ENCODE measurements at places on chromosomes 1 and 21.

DNA sequence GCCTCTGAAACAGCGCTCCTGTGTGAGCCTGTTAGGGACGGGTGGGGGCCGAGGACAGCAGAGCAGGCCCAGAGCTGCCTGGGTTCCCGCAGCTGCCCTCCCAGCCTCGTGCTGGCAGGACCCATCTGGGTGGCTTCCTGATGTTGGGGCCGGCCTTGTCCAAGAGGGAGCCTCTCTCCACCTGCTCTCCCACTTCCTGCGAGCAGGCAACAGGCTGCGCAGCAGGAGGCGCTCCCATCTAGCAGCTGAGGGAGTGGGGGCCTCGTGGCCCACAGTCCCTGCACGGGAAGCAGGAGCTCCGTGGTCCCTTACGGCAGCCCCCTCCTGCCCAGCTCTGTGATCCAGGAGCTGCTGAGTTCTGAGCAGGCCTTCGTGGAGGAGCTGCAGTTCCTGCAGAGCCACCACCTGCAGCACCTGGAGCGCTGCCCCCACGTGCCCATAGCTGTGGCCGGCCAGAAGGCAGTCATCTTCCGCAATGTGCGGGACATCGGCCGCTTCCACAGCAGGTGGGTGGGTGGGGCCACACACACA lies 68.0 kb downstream of the TRIM11 start:
- DNase-seq = no peak

DNA sequence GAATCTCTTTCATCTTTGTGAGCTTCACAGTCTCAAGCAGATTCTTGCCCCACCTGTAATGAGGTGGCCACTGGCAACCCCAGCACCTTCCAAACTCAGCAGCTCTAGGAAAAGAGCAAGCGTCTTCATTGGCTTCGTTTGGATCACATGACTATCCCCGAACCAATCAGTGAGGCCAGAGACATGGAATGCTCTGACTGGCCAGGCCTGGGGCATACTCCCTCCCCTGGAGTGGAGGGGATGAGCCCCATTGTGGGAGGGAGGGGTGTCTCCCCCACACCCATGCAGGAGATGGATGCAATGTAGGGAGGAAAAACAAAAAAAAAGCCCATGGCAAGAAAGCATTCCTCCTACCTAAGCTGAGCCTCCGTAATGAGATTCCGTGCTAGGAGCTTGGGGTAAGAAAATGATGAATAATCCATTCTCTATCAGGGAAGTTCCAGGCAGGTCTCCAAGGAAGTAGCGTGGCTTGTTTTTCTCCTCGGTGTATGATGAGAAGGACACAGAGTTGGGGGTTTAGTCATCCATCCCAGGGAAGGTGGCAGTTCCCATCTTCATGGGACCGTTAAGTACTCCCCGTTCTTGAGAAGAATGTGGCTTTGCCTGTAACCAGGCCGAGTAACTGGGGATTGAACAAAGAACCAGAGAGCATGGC lies 32.7 kb downstream of the FHAD1 start:
- no peak for DNase-seq

GRCh38 chr1:37437087-37437486 lies 37.3 kb upstream of the ZC3H12A start:
- no peak for DNase-seq

- DNase-seq = no peak
Measured at GRCh38 chr21:17697473-17697872, 84.8 kb upstream of the BTG3 start.

DNA sequence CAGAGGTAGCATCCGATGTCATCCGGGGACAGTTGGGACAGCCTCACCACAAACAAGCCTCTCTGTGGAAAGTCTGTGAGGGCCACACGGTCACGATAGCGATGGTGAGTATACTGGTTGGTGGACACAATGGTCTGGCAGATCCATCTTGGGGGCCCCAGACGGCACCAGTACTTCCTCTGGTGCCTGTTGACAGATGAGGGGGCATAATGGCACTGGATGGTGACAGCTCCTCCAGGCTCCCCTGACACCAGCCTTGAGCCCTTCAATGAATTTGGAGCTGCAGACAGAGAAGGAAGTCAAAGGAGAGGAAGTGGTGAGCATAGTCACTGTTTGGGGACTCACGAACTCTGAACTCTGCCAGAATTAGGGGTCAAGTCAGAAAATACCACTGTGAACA lies 8.0 kb downstream of the FCAMR start:
- DNase-seq = no peak

- no peak for DNase-seq
Measured at GRCh38 chr1:176601348-176601747, 138.4 kb downstream of the PAPPA2 start.

GRCh38 chr1:15139654-15140350 lies 13.7 kb upstream of the TMEM51 start:
- DNase-seq = no peak

GRCh38 chr1:30675761-30676160 lies 47.6 kb downstream of the MATN1 start:
- peak; percentile 41 for DNase-seq

GRCh38 chr1:195951313-195951712 lies 656.9 kb downstream of the KCNT2 start:
- no peak for DNase-seq

DNA sequence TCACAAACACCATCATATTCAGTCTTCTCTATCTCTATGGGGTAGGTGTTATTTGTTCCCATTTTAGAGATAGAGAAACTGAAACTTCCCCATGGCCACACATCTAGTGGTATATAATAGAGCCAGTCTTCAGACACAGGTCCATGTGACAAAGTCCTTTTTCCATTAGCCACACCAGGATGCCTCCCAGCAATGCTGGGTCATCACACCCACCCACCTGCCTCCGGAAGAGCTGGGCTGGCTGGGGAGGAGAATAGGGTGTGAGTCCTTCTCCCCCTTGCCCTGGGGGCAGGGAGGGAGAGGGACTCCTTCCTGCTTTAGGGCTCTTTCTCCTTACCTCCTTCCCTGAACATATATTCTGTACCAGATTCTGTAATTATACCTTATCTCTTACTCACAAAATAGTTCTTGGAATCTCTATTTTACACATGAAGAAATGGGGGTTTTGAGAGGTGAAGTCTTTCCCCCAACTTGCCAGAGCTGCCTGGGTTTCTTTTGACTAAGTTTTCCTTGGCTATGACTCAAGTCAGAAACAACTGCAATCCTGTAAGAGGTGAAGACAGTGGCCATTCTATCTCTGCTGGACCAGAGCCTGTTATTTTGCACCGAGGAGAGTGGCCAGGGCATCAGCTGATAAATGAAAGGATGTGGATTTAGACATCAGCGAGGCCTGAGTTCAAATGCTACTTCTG lies 30.0 kb downstream of the SOX13 start:
- no peak for DNase-seq

DNA sequence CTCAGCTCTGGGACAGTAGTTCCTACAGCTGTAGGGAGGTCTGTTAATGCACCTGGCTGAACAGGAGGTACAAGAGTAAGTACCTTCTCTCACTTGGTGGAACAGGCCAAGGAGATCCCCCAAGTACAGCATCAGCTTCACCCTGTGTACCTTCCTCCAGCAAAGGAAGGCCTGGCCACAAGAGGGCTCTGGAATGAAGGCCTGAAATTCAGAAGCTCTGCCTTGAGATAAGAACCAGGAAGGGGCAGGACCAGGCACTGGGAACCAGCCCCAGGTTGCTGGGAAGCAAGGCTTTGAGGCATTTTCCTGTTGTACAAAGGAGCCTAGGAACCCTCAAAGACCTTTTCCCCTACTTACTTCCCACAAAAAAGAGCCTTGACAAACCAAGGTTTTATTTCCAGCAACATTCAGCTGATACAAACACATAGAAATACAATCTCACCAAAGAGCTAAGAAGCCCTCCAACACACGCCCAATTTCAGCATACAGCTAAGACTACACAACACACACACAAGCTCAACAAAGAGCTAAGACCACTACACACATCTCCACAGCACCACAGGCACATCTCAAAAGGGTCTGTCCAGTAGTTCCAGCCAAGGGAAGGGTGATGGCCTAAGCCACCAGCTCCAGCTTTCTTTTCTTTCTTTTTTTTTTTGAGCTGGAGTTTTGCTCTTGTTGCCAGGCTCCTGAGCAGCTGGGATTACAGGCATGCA lies 23.5 kb downstream of the F11R start:
- DNase-seq = peak; percentile 57

DNA sequence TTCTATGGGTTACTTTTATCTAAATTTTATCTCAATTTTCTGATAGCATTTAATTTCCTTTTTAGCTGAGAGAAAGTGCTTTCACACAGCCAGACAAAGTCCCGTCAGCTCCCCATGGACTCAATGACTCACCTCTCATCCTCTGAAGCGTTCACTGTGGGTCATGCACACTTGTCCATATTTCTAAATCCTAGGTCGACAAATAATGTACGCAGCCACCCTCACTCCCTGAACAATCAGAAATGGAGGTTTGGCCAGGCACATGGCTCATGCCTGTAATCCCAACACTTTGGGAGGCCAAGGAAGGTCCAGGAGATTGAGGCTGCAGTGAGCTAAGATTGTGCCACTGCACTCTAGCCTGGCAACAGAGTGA lies 42.4 kb upstream of the COA6 start:
- DNase-seq = no peak

DNA sequence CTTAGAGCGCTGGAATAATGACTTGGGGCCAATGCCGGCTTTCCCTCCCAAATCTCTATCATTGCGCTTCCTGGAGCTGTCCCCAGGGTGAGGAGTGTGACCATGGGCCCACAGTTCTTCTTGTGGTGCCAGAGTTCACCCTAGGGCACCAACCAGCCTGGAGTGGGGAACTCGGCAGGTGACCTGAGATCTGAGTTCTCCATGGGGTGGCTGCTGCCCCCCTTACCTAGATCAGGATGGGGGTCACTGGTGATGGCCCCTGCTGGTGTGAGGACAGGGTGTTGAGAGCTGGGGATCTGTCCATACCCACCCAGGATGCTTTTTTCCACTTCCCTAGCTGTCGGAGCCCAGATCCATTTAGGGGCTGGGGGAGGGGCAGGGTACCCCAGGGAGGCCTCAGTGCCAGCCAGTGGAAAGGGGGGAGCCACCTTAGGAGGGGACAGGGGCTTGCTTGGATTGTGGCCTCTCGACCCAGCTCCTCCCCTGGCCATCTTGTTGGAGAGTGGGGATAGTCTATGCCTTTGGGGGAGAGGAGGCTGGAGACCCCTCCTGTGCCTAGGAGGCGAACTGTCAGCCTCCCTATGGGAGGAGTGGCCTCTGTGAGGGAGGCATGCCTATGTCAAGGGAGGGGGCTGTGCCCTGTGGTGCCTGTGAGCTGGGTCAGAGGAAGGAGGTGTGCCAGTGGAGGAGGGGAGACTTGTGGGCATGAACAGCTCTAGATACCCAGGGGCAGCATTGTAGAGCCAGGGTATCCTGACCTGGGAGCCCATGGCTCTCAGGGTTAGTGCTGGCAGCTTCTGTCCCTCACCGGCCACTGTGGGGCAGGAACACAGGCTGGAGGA lies 1.7 kb downstream of the FOXO6 start:
- no peak for DNase-seq

GRCh38 chr1:24871306-24871901 lies 58.7 kb downstream of the RUNX3 start:
- no peak for DNase-seq

DNA sequence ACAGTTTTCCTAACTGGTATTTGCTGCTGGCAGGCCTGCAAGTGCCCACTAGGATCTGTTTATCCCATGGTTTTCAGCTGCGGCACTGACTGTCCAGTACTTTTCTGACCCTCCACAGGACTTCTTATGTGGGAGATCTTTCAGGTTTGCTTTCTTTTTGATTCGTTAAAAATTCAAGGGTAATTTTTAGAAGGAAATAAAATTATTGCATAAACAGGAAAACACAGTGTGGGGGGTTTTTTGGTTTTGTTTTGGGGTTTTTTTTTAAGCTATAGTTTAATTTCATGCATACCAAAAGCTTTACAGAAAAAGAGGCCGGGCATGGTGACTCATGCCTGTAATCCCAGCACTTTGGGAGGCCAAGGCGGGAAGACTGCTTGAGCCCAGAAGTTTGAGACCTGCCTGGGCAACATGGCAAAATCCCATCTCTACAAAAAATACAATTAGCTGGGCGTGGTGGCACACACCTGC lies 3.6 kb downstream of the NIBAN1 start:
- DNase-seq = peak; percentile 51

DNA sequence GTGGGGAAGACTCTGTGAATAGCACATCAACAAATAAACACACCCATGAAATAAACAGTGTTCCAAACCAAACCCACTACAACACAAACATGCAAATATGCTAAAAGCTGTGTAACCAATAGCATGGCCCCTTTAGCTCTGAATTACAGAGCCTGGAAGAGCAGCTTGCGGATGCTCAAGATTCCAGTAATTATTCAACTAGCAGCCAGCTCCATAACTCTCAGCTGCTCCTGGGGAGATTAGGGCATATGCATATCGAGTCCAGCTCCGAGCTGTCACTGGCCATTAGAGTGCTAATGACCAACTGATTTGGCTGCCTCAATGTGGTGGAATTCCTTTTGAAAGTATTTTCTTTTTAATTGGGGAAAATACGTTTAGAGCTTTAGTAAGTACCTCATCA lies 207.1 kb downstream of the HHAT start:
- no peak for DNase-seq

- DNase-seq = no peak
Measured at GRCh38 chr21:15144026-15144425, 79.2 kb upstream of the NRIP1 start.

DNA sequence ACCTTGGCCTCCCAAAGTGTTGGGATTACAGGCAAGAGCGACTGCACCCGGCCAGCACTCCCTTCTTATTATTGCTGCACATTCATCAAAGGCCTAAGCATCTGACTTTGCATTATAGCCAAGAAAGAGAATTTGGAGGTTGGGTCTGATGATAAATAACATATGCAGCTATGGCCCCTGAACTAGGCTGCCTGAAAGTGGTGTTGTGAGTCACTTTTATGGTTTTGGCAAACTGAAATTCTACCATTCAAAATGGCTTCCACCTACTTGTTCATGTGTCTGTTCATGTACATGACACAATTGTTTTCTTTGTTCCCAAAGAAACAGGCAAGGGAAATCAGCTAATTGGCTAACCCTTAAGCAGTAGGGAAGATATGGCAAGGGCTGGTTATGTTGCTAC lies 25.0 kb upstream of the UAP1 start:
- DNase-seq = peak; percentile 51

- DNase-seq = no peak
Measured at GRCh38 chr1:190399233-190399632, 78.4 kb downstream of the BRINP3 start.

GRCh38 chr1:237032029-237032428 lies 10.0 kb upstream of the RYR2 start:
- DNase-seq = peak; percentile 48

- DNase-seq = no peak
Measured at GRCh38 chr1:154622503-154623039, 14.6 kb upstream of the ADAR start.

GRCh38 chr1:68228851-68229250 lies 3.5 kb downstream of the WLS start:
- DNase-seq = peak; percentile 37

- no peak for DNase-seq
Measured at GRCh38 chr1:210117681-210118170, 114.9 kb upstream of the SERTAD4 start.

- DNase-seq = no peak
Measured at GRCh38 chr1:63739452-63739851, 34.4 kb upstream of the ROR1 start.

DNA sequence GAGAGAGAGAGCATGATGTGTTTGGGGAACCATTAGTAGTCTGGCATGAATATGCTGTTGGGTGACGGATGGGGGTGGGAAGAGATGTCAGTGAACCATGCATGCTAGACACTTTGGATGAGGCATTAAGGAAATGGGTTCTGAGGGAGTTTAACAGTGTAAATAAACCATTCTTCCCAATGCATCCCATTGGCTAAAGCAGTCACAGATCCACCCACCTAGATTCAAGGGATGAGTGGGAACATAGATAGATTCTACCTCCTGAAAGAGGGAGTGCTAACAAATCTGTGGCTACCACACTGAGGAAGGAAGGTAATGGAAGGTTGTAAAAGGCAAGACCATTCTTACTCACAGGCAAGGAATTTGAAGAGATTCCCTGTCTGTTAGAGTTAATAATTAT lies 129.8 kb upstream of the CACNA1E start:
- no peak for DNase-seq
